Breast epithelium (tissue), 4 donors: ENCODE measurements at places on chromosomes 3 and 15. TPM values are rescaled to one million over a fixed set of nuclear protein-coding genes. Genes with fewer than 3 reads are reported as not detected.

UROC1 gene
- total RNA-seq = not detected

CSTA gene
- total RNA-seq = 9.1 TPM

NPAP1 gene
- not detected for total RNA-seq

GLDN gene
- 67.2 TPM for total RNA-seq

CCDC80 gene
- total RNA-seq = 42.0 TPM

CTXN2 gene
- total RNA-seq = not detected

CTXND1 gene
- not detected for total RNA-seq

SHF gene
- 9.7 TPM for total RNA-seq

EPHA3 gene
- total RNA-seq = 3.7 TPM

GABRR3 gene
- not detected for total RNA-seq

GRCh38 chr3:133162670-133163305, 124.6 kb downstream of the TMEM108 start:
- H3K27ac ChIP-seq = no peak overlapping the region
- no peak for DNase-seq
- H3K4me3 ChIP-seq = no peak overlapping the region
- H3K4me1 ChIP-seq = no peaks in the 10 kb centered on the region
- no peaks in the 10 kb centered on the region for H3K27me3 ChIP-seq
- no peaks in the 10 kb centered on the region for H3K36me3 ChIP-seq

GRCh38 chr15:93052090-93052879, 36.7 kb downstream of the RGMA start:
- peaks cover 21% of the 10 kb centered on the region for H3K4me1 ChIP-seq
- no peaks in the 10 kb centered on the region for H3K36me3 ChIP-seq
- H3K27ac ChIP-seq = peak overlapping the region; percentile 72
- no peak overlapping the region for H3K4me3 ChIP-seq
- DNase-seq = no peak

DNA sequence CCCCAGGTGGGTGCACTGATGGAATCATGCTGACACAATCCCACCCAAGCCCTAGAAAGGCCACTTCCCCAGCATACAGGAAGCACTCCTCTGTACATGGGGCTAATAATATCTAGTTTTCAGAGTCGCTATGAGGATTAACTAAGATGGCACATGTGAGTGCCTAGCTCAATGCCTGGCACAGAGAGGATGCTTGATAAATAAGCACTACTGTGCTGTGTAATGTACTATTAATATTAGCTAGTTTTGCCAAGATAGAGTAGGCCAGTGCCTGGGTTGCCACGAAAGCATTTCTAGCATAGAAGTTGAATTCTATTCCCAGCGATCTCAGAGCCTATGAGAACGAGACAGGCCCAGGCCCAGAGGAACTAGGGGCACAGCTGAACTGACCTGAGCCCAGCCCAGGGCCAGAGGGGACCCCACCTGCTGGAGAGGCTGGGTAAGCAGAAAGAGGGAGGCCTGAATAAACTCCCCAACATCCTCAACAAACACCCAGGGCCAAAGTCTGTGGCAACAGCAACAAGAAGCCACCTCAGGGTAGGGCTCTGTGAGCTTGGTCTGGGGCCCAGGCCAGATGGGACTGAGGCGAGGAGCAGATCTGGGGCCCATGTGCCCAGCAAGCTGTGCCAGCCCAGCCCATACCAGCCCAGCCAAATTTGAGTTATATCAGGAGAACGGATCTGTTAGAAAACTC, 7.6 kb upstream of the SEMA7A start:
- H3K27ac ChIP-seq = no peak overlapping the region
- no peak overlapping the region for H3K4me3 ChIP-seq
- H3K36me3 ChIP-seq = peaks cover 7% of the 10 kb centered on the region

GRCh38 chr3:141306276-141306675, 62.0 kb upstream of the ZBTB38 start:
- no peak for DNase-seq
- no peaks in the 10 kb centered on the region for H3K36me3 ChIP-seq
- no peak overlapping the region for H3K4me3 ChIP-seq
- H3K27me3 ChIP-seq = no peaks in the 10 kb centered on the region
- H3K4me1 ChIP-seq = no peaks in the 10 kb centered on the region

DNA sequence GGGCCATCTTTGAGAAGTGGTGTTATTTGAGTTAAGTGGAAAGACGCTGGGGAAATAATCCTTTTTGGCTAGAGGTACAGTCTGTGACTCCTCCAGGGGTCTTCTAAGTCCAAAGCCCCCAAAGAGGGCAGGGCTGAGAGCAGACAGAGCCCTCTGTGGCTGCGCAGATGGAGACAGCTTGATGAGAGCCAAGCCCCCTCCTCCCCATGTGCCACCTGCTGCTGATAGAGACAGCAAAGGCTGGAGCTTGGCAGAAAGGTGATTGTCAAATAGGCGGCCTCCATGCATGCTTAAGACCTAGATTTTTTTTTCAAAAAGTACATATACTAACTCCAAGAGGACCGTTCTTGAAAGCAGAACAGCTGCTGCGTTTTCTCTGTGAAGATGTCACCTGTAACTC, 72.4 kb downstream of the CRYGS start:
- no peak overlapping the region for H3K4me3 ChIP-seq
- no peak overlapping the region for H3K27ac ChIP-seq
- no peak for DNase-seq

DNA sequence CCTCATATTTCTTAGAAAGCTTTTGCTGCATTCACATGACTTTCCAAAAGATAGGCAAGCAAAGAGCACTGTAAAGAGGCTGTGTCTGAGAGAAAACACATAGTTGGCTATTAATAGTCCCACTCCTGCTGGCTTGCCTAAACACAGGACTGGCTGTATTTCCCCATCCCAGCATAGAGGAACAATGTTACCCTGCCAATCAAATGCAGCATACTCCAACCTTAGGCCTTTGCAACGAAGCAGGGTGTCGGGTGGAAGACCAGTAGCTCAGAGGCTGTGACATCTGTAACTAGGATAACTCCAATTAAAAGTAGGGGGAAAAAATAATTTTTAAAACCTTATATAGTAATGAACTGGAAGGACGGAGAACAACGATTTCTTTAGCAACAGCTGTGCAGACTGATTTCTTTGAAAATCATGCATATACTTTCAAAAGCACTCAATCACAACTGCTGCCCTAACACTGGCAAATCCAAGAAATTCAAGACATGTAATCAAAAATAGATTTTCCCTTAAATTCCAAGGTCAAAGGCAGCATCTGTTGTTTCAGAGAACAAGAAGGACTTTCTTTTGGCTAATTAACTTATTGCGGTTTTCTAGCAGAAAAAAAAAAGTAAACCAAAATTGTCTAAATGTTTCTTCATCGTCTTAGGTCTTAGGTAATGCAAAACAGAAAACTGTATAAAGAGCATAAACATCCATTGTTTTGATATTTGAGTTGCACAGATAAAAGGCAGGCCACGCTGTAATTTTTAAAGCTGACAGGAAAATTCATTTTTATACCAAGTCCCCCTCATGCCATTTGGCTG, 139.3 kb downstream of the TNIK start:
- H3K27ac ChIP-seq = no peak overlapping the region
- H3K4me3 ChIP-seq = no peak overlapping the region
- no peak for DNase-seq
- no peaks in the 10 kb centered on the region for H3K36me3 ChIP-seq

- no peaks in the 10 kb centered on the region for H3K4me1 ChIP-seq
- H3K36me3 ChIP-seq = no peaks in the 10 kb centered on the region
- no peak overlapping the region for H3K27ac ChIP-seq
These were observed 50.9 kb downstream of the HCN4 start for GRCh38 chr15:73317651-73318462.

GRCh38 chr15:57784081-57784511, 77.6 kb downstream of the POLR2M start:
- DNase-seq = peak; percentile 46
- H3K27me3 ChIP-seq = no peaks in the 10 kb centered on the region
- H3K36me3 ChIP-seq = no peaks in the 10 kb centered on the region

DNA sequence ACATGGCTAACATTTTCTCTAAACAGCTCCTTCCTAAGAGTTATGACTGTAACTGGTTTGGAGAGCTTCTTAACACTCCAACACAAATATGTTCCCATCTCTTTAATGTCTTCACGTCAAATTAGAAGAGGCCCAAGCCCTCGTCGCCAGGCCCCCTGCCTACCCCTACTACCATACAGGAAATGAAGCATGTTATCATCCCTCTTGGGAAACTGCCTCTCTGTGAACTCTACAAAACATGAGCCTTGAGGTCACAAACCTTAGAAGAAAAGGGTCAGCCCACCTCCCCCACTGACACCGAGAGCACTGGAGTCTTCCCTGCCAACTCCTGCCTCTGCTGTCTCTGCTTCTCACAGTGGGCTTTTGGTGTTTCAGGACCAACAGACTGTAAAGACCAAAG, 243.1 kb upstream of the STT3B start:
- H3K27ac ChIP-seq = no peak overlapping the region
- no peaks in the 10 kb centered on the region for H3K4me1 ChIP-seq
- no peaks in the 10 kb centered on the region for H3K27me3 ChIP-seq
- H3K36me3 ChIP-seq = no peaks in the 10 kb centered on the region
- no peak for DNase-seq

DNA sequence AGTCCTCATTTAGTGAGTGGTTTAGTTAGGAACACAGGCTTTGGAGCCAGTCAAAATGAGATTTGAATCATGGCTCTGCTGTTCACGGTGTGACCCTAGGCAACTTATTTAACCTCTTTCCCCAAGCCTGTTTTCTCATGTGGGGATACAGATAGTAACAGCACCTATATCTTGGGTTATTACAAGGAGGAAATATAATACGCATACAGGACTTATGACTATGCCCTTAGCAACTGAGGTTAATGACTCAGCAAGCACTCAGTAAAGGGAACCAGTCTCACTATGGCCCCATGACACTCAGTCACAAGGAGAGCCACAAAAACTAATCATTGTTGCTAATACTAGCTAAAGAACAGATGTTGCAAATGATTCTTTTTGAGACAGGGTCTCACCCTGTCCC, 45.9 kb downstream of the SUMF1 start:
- no peaks in the 10 kb centered on the region for H3K36me3 ChIP-seq
- no peak overlapping the region for H3K27ac ChIP-seq
- H3K27me3 ChIP-seq = no peaks in the 10 kb centered on the region
- no peaks in the 10 kb centered on the region for H3K4me1 ChIP-seq

GRCh38 chr15:65402961-65403360, 19.8 kb downstream of the IGDCC4 start:
- no peak for DNase-seq
- no peaks in the 10 kb centered on the region for H3K36me3 ChIP-seq
- no peak overlapping the region for H3K4me3 ChIP-seq

DNA sequence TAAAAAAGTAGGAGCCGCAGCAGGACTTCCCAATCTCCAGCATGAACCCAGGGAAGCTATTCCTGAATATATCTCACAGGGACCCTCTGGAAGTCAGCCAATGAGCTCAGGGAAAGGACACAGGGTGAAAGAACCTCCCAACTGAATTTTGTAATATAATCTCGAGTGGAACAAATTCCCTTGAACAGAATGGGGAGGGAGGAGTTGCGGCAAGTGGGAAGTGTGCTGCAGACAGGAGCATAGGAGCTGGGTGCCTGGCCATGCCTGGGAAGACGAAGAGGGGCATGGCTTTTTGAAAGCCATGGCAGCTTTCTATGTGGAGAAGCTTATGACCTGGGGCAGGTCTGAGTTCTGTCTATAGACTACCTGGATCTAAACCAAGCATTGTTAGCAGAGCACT, 98.4 kb downstream of the CBLB start:
- H3K27ac ChIP-seq = no peak overlapping the region
- H3K4me3 ChIP-seq = no peak overlapping the region
- H3K36me3 ChIP-seq = no peaks in the 10 kb centered on the region
- no peaks in the 10 kb centered on the region for H3K27me3 ChIP-seq
- no peak for DNase-seq

GRCh38 chr15:79812541-79812940, 84.3 kb downstream of the MTHFS start:
- H3K27ac ChIP-seq = no peak overlapping the region
- no peaks in the 10 kb centered on the region for H3K27me3 ChIP-seq
- H3K36me3 ChIP-seq = no peaks in the 10 kb centered on the region
- no peak overlapping the region for H3K4me3 ChIP-seq

- H3K27ac ChIP-seq = no peak overlapping the region
- H3K4me1 ChIP-seq = no peaks in the 10 kb centered on the region
- no peaks in the 10 kb centered on the region for H3K27me3 ChIP-seq
- no peak overlapping the region for H3K4me3 ChIP-seq
These were observed 34.6 kb downstream of the ZNF589 start for GRCh38 chr3:48275287-48276027.

GRCh38 chr15:81155375-81156218, 21.5 kb downstream of the CFAP161 start:
- H3K27ac ChIP-seq = no peak overlapping the region
- H3K4me1 ChIP-seq = peaks cover 4% of the 10 kb centered on the region
- no peak for DNase-seq
- no peak overlapping the region for H3K4me3 ChIP-seq
- H3K36me3 ChIP-seq = no peaks in the 10 kb centered on the region
- H3K27me3 ChIP-seq = no peaks in the 10 kb centered on the region

- H3K27me3 ChIP-seq = no peaks in the 10 kb centered on the region
- H3K4me1 ChIP-seq = no peaks in the 10 kb centered on the region
- H3K27ac ChIP-seq = no peak overlapping the region
These were observed 58.7 kb downstream of the GUCA1C start for GRCh38 chr3:108894981-108895380.

DNA sequence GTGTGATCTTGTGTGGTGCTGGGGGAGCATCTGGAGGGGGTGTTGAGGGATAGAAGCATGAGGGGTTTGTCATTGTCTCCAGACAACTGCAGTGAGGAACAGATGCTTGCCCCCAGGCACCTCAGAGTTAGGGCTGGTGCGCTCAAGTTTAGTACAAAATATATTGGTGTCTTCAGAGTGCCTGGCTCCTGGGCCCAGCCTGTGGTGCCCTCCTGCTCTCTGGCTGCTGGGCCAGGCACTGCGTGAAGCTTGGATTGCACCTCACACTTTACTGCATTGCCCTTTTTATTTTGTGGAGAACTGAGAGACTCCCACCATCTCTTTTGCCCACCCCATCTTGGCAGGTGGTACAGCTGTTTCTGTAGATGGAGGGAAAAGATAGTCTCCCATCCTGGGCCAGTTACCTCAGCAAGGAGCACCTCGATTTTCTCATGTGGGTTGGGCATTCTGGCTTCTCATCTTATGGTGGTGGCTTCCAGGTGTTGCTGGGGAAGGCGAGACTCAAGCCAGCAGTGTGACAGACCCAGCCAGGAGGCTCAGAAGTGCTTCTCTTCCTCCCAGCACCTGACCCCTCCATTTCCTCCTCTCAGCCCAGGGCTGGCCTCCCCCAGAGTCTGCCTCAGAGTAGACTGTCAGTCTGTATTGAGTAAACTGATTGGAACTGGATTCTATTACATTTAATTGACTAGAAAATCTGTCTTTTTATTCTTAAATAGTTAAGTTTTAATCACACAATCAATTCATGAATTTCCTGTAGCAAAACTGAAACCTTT, 140.5 kb downstream of the DNAJB8 start:
- H3K27me3 ChIP-seq = no peaks in the 10 kb centered on the region
- no peak overlapping the region for H3K27ac ChIP-seq
- DNase-seq = no peak
- H3K36me3 ChIP-seq = no peaks in the 10 kb centered on the region

- H3K27ac ChIP-seq = no peak overlapping the region
- no peaks in the 10 kb centered on the region for H3K36me3 ChIP-seq
- no peaks in the 10 kb centered on the region for H3K4me1 ChIP-seq
- DNase-seq = no peak
- H3K27me3 ChIP-seq = no peaks in the 10 kb centered on the region
- no peak overlapping the region for H3K4me3 ChIP-seq
These were observed 140.7 kb downstream of the GADL1 start for GRCh38 chr3:30753766-30754165.
